MV-4-11 (cell line): ENCODE measurements at places on chromosomes 4 and X.
A peak's percentile ranks its signal among the peaks of the same experiment; 100 is the strongest.

DNA sequence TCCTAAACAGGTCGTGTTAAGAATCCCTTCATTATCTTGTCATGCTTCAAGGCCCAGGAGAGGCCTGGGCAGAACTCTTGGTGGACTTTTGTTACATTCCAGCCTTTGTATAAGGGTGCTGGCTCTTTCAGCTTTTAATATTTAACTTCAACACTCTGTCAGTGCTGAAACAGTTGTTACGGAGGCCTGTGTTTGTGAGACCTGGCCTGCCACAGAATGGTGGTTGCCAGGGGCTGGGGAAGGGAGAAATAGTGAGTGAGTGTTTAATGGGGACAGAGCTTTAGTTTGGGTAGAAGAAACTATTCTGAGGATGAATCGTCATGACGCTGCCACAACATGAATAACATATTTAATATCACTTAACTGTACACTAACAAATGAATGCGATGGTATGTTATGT, 1027.6 kb upstream of the PRKX start:
- DNase-seq = no peak

- DNase-seq = no peak
Measured at GRCh38 chr4:153534792-153535629, 68.9 kb downstream of the TMEM131L start.

- no peak for DNase-seq
Measured at GRCh38 chrX:132614297-132614696, 125.5 kb upstream of the MBNL3 start.

GRCh38 chr4:15653864-15654592, 1.1 kb downstream of the FBXL5 start:
- DNase-seq = no peak

GRCh38 chrX:124690495-124690894, 344.1 kb downstream of the SH2D1A start:
- no peak for DNase-seq

- DNase-seq = peak; percentile 3
Measured at GRCh38 chr4:20249333-20249732, 2.4 kb upstream of the SLIT2 start.

DNA sequence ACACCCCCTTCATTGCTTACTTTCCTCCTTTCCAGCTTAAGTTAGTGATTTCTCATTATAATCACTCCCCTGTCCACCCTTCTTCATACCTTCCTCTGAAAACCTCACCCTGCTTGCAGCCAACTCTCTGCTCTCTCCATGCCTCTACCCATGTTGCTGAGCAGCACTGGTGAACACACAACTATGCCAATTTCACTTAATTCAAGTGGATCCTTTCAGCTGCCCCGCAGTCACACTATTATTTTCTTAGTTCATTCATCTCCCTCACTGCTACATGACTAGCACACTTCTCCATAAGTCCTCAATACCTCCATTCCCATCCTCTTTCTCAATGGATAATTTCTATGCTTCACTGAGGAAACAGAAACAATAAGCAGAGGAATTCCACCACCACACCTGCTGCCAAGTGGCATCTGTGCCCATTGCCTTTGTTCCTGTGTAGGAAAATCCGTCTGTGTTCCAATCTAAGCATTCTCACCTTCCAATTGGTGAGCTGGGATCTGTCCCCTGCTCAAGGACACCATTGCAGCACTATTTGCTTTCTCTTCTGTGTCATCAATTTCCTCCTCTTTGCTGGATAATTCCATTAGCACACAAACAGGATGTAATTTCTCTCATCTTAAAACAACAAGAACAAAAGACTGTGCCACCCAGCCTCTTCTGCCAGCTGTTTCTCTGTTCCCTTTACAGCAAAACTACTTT, 25.2 kb upstream of the PRSS48 start:
- no peak for DNase-seq

GRCh38 chrX:120534413-120535205, 26.2 kb downstream of the CUL4B start:
- DNase-seq = no peak

DNA sequence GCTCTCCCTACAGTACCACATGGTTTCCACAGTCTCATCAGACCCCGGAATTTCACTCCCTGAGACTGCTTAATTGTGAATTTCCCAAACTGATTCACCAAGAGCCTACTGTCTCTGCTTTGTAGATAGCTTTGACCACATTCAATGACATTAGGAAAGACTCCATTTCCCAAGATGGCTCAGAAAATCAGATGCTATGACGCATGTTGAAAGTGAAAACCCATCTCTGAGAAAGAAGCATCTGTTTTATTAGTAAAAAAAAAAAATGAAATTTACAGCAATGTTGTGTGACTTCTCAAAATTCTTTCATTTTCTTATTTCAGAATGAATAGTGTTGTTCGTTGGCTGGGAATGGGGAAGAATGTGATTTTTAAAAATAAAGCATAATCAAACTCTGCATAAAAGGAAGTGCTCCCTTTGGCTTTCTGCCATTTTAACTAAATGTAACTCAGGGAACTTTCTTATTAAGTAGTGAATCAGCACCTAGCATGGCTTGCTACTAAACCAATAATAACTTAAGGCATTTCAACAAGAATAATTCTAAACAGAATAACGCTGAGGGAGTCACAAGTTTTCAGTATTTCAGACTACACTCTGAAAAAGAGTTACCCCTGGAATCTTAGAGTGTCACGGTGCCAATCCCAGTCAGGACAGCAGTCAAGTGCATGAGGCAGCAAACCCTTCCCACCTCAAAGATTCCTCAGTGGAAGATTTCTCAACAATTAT, 97.4 kb upstream of the MYOZ2 start:
- DNase-seq = peak; percentile 61

DNA sequence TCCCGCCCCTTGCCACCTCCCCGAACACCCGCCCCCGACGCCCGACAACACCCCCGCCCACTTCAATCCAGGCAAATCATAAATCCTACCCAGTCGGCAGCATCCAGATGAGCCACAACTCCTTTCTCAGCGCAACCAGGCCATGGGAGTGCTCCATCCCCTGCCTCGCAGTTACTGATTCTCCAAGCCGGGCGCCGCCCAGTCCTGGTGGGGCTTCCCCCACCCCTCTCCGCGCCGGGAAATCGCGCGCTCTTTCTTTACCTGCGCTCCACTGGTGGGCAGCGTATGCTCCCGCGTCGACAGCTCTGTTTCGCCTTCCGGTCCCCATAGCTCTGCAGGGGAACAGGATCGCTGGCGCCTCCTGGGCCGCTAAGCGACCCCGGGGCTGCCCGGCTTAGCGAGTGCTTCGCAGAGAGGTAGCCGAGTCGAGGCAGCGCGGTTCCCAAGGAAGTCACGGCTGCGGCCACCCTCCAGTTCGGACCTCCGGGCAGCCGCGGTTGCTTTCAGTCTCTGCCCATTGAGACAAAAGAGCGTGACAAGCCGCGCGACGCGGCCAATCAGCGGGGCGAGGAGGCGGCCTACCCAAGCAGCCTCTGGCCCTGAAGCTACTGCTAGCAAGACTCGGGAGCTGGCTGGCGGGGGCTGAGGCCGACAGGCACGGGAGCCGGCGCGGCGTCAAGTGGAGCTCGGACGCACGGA, 43.7 kb upstream of the TMSB15B start:
- DNase-seq = peak; percentile 3

DNA sequence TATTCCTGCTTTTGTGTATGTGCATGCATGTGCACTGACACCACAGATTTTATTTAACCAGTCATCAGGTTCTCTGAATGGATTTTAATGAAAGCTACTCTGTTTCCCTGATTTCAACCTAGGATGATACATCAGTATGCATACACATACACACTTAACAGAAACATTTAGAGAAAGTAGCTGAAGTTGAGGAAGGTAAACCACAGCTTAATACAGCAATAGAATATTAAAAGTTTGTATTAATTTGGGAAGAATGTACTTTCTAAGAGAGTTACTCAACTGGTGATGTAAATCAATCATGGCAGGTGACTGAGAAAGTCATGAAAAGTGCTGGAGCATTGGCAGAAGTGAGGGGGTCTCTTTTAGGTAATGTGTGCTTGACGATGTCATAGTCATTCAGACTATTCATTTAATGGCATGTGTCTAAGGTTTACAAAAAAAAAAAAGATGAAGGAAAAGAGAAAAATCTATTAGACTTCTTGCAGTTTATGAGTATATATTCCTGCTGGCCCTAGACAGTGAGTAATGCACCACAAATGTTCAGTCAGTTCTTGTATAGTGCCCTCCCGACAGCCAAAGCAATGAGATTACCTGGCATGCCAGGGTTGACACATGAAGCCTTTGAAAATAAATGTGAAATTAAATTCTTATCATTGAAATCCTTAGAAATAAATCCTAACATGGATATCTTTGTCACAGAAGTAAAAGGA, 187.6 kb downstream of the RAPGEF2 start:
- no peak for DNase-seq

DNA sequence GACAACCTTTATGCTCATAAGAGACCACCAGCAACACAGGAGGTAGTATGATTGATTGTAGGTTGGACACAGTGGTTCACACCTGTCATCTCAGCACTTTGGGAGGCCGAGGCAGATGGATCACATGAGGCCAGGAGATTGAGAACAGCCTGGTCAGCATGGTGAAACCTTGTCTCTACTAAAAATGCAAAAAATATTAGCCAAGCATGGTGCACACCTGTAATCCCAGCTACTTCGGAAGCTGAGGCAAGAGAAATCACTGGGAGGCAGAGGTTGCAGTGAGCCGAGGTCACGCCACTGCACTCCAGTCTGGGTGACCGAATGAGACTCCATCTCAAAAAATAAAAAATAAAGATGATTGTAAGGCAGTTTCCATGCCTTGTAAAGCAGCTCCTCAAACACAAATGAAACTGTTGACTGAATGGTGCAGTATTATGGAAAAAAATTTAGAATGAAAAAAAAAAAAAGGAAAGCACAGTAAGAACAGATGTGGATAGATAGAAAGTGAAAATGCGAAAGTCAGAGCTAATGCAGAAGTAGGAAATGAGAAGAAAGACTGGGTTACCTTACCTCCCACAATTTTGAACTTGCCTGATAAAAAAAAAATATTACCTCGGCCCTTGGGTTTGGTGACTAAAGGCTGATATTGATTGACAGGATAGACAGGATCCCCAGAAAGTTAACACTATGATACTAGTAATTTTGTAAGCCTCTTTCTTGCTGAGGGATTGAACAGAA, 249.2 kb upstream of the TRAM1L1 start:
- no peak for DNase-seq

- no peak for DNase-seq
Measured at GRCh38 chr4:168683595-168683994, 186.7 kb downstream of the PALLD start.

GRCh38 chrX:6666624-6667023, 131.7 kb upstream of the VCX3A start:
- DNase-seq = no peak

DNA sequence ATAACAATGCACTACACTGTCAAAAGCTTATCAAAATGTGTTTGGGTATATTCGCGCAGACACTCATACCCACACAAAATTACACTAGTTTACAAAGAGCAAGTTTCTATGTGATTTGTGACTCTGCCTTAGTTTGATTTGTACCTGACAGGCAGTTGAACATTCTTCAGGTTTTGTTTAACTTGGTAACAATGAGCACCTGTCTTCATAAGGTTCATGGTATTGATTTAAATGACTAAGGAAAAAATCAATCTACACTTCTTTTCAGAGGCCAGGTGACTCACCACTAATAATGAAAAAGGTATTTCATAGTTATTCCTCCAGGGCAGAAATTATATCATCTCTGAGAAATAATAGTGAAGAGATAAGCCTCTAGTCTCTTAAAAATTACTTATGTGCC, 1114.6 kb upstream of the AGA start:
- no peak for DNase-seq

DNA sequence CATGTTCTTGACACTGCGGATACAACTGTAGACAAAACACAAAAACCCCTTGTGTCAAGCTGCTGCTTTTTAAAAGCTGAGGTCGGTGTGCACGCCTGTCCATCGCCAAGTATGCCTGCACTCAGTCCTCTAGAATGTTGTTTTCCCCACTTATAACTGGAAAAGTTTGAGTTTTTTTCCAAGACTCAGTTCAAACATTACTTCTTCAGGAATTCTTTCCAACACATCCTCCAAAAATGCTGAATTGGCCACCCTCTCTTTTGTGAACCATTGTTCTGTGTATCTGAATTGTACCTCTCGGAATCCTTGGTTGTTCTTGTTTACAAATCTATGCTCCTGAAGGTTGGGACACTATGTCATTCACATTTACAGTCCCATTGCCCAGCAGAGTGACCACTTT, 94.6 kb downstream of the REELD1 start:
- no peak for DNase-seq

DNA sequence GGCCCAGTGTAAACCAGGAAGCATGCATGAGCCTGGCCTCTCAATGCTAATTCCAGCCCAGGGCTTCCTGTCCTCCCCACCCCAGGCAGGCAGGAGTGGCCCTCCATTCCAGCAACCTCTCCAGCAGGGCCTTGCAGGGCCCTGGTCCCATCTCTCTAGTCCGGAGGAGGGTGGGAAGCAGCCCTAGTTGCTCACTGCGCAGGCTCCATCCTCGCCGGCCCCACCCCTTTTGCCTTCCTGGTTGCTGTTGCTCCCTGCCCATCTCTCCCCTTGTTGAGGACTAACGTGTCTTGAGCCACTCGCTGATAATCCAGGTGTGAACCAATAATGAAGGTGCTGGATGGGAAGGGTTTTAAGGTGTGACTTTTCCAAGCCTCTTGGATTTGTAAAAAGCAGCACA, 161.2 kb upstream of the BCOR start:
- DNase-seq = no peak

- DNase-seq = peak; percentile 26
Measured at GRCh38 chr4:174631901-174632758, 109.8 kb upstream of the HPGD start.

GRCh38 chr4:138487670-138488069, 245.5 kb upstream of the SLC7A11 start:
- no peak for DNase-seq

DNA sequence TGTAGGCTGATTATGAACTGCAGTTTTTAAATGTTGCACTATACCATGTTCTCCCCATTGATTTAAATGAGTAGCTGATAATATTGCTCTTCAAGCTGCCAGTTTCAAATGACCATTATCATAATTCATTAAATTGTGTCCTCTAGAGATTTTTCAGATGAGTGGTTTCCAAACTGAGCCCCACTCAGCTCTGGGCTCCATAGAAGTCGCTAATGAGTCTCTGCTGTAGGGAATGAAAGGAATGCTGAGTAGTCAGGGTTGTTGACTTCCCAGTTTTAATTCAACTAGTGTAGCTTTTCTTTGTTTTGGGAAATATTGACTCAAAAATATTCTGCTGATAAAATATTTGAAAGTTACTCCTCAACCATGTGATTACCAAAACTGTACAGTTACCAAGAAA, 1081.1 kb downstream of the ARAP2 start:
- DNase-seq = no peak

DNA sequence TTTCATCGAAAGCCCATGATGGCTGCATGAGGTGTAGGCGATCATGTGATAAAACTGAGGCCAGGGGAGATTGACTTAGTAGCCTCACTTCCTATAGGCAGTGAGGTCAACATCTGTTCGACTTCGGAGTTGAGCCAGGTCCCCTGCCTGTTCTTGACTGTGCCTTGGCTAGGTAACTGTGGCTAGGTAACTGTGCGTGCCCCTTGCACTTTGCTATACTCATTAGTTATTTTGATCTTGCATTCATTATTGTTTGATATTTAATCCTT, 55.0 kb downstream of the CLDN34 start:
- no peak for DNase-seq

GRCh38 chrX:108250654-108251579, 159.3 kb downstream of the ATG4A start:
- no peak for DNase-seq

GRCh38 chr4:80183250-80184052, 13.9 kb upstream of the PRDM8 start:
- DNase-seq = no peak

GRCh38 chr4:141860974-141861373, 224.6 kb downstream of the IL15 start:
- DNase-seq = no peak

GRCh38 chr4:110492522-110492921, 16.6 kb downstream of the ENPEP start:
- peak; percentile 91 for DNase-seq
